Activated T-cell treated with anti-CD3 and anti-CD28 coated beads for 4 hours (primary cell): ENCODE measurements at places on chromosomes 13 and 19.

GRCh38 chr13:105961438-105961837, 574.0 kb downstream of the EFNB2 start:
- DNase-seq: no peak

GRCh38 chr13:48302871-48303358, 636 bp upstream of the RB1 start:
- no peak for DNase-seq

DNA sequence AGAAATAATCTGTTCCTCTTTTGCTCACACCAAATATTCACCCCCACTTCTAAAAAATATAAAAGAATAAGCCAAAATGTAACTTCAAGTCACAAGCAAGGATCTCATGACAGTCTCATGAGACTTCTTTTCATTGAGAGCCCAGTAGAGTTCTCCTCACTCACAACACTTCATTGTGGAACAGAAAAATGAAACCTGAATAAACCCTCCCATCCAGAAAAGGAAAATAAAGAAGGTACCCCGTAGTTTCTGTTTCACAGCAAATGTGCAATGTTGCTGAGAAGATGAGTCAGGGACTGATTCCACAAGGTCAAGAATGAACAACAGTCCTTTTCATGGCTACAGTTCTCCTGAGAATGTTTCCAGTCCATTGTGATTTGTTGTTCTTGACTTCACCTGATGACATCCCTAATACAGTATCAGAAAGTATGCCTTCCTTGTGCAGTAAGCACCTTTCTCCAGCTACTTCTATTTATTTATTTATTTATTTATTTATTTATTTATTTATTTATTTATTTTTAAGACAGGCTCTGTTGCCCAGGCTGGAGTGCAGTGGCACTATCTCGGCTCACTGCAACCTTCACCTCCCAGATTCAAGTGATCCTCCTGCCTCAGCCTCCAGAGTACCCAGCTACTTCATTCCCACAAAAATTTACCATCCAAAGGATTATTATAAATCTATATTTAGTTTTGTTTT, 6.4 kb upstream of the ZNF841 start:
- DNase-seq: no peak

DNA sequence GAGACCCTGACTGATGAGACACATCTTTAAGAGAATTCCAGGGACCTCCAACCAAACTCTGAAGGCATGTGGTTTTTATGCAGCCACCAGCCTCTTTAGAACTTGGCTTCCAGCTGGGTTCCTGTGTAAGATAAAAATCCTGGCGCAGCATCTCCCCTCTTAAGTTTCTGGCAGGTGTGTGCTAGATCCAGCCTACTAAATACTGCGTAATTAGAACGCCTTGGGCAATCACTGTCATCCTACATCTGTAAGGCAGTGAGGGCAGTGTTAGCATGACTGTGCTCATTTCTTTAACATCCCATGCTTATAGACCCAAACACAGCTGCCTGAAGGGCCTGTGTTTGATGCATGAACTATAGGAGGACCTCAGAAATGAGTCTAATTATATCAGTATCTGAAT, 173.5 kb upstream of the OBI1 start:
- no peak for DNase-seq

DNA sequence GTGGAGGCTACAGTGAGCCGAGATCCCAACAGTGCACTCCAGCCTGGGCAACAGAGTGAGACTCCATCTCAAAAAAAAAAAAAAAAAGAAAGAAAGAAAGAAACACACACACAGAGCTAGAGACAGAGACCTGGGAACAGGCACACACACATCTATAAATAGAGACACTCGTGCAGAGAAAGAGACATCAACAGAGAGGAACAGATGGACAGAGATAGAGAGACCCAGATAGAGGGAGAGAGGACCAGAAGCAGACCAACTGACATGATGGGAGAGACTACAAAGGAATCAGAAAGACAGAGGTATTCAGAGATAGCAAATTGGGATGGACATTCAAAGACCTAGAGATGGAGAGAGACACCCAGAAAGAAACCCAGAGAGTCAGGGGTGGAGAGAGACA, 2.1 kb upstream of the CA11 start:
- DNase-seq: no peak

DNA sequence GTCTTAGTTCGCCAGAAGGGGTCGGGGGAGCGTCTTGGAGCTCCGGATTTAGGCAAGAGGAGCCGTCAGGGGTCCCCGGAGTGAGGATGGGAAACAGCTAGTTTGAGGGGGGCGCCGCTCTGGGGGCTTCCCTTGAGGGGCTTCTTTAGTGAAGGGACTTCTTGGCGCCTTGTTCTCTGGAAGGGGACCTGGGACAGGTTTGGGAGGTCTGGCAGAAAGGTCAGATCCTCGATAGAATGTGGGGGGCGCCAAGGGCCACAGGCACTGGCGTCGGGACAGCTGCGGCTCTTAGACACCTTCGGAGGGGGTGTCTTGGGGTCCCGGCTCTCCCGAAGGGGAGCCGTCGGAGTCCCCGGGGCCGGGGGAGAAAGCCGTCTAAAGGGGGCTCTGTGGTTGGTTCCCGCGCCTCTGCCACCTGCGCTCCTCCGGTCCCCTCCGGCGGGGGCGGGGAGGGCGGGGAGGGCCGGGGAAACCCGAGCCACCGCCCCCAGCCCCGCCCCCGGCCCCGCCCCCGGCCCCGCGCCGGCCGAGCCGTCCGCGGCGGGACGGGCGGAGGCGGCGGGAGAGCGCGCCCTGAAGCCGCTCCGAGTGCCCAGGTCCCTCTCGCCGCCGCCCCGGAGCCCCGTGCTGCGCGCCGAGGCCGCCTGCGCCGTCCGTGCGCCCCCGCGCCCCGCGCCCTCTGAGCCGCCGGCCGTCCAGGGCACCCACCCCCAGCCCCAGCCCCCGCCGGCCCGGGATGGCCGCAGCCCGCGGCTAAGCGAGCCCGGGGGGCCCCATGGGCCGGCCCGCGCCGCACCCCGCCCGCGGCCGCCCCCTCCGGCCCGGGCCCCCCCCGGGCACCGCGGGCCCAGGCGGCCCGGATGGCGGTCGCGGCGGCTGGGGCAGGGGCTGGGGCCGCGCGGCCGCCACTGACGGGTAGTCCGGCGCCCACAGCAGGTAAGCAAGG, at the start of gene NRTN:
NRTN (plus strand) TSS at position 552 of the 946 bp plus-strand sequence. CDS start 19,099 bp downstream, outside the sequence.
- DNase-seq: peak; percentile 46

- peak; percentile 51 for DNase-seq
Observed at GRCh38 chr19:45558399-45558878, 26.2 kb downstream of the OPA3 start.

DNA sequence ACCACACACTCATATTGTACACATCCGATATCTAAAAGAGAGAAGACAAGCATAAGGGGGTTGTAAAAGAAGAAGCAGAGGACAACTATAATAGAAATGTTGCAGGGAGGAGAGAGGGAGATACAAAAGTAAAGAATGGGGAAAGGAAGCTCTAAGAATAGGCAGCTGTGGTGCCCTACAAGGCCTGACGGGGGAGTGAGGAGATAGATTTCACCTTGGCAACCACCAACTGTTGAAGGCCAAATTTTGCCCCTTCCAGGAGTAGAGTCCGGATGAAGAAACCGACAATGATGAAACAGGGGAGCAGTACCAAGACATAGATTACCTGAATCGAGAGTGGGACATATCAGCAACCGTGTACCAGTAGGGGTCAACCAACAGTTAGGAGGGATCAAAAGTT, 15.9 kb downstream of the SLC6A16 start:
- DNase-seq: no peak

DNA sequence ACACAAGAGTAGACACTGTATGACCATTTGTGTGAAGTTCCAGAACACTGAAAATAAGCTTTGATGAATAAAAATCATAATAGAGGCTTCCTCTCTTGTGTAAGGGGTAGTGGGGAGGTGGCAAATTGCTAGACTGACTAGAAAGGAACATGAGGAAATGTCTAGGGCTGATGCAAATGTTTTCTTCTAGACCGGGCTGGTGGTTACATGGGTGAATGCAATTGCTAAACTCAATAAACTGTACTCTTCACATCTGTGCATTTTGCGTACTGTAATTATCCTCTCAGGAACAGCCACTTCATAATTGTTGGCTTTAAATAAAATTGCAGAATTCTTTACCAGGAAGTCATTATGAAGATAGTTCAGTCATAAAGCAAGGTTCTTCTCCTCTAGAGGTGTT, 5.2 kb upstream of the KBTBD7 start:
- no peak for DNase-seq

DNA sequence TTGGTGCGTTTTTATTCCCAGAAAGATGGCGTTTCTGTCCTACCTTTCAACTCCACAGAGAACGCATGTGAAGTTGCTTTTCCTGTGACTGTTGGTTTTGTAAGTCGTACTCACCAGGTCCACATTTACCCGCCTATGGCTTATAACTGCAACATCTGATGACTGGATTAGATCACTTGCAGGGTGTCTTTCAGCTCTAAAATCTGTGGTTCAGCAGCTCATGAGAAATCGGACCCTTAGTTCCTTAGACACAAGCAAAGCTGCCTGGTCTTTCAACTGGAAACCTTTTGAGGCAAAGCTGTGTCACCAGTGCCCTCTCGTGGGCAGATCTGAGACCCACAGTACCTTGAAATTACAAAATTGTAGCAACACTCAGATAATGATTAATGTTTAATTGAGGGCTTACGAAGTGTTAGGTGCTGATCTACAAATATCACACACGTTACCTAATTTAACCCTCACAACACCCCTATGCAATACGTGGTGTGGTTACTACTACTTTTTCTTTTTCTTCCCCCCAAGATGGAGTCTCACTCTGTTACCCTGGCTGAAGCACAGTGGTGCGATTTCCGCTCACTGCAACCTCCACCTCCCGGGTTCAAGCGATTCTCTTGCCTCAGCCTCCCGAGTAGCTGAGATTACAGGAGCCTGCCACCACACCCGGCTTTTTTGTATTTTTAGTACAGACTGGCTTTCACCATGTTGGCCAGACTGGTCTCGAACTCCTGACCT, 65.4 kb downstream of the RUBCNL start:
- peak; percentile 58 for DNase-seq

GRCh38 chr13:111555268-111555808, 234.9 kb downstream of the TEX29 start:
- DNase-seq: no peak

- DNase-seq: no peak
Observed at GRCh38 chr19:7460562-7460966, 28.3 kb downstream of the PEX11G start.

DNA sequence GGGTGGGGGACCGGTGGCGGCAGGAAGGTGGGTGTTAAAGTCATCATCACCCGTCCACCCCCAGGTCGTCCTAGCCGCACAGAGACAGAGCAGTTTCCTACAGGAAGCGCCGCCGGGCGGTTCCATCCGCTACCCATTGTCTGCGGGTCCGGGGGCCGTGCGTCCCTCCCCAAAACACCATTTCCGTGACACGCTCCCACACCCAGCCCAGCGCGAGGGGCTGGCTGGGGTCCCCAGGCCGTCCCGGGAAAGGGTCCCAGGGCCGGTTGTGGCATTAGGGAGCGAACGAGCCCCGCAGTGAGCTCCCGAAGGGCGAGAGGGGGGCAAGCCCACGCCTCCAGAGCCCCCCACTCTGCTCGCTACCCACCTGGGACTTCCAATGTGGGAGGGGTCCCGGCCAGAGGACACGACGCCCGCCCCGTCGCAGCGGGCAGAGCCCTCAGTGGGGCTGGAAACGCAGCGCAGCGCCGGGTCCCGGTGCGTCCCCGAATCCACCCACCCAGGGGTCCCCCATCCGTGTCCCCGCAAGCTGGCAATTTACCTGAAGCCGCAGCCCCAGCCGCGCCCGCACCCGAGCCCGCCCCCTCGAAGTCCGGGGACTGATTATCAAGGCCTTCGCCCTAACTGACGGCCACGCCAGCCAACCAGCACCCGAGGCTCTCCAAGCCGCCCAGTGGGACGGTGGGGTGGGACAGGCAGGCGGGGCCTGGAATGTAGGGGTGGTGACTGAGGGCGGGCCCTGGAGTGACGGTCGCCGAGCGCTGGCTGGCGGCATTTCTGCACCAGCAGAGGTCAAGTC, at the start of gene KANK3:
KANK3 (minus strand) TSS at position 579 of the 799 bp plus-strand sequence. CDS start 5,434 bp downstream, outside the sequence.
- peak; percentile 86 for DNase-seq

GRCh38 chr13:44224450-44225149, 149.0 kb upstream of the SERP2 start:
- no peak for DNase-seq

DNA sequence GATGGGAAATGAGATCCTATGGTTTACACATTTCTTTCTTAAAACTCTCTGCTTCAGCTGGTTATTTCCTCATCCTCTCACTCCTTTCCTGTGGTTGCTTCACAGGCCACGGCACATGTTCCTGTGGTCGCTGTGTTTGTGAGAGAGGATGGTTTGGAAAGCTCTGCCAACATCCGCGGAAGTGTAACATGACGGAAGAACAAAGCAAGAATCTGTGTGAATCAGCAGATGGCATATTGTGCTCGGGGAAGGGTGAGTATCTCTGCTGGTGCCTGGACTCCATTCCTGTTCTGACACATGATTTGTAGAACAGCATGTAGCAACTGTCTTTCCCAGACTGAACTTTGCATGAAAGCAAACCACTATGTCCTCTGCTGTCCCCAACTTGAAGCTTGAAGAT, 254.2 kb downstream of the ITGBL1 start:
- DNase-seq: no peak

DNA sequence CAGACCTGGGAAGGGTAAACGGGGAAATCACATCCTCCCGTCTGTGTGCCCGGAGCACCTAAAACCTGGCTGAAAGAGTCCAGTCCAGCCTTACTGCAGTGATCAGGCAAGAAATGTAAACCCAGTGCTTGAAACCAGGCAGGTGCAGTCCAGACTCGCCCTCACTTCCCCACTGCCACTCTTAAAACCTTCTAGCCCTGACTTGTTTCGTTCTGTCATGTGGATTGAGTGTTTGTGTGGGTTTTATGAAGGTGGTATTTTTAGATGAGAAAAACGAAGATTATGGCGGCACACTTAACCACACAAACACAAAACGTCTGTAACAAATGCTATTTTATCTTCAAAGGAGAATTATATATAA, 839 bp upstream of the CKAP2 start:
- no peak for DNase-seq

- DNase-seq: no peak
Observed at GRCh38 chr13:90896002-90896401, 451.5 kb upstream of the MIR17HG start.

GRCh38 chr13:44822291-44822690, 167.0 kb downstream of the NUFIP1 start:
- no peak for DNase-seq

- DNase-seq: no peak
Observed at GRCh38 chr13:21986602-21987001, 315.7 kb downstream of the FGF9 start.
